Epithelial cell of proximal tubule (primary cell): ENCODE measurements at places on chromosomes 6 and 20.

DNA sequence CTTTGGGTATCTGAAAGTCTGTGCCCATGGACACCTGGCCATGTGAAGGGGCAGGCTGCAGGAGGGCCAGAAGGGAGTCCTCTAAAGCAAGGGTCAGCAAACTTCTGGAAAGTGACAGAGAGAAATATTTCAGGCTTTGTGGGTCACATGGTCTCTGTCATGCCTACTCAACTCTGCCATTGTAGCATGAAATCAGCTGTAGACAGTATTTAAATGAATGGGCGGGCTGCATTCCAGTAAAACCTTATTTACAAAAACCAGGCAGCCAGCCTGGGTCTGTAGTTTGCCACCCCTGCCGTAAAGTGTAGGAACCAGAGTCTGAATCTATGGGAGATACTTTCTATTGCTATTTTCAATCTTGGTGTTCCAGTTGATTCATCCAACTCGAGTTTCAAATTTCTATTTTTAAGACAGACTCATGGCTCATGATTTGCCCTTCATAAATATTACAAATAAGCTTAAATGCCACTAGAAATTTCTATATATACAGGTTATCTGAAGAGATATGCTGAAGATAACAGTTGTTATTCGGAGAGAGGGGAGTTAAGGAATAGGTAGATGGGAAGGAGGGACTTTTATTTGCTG lies 19.0 kb upstream of the ADGRF4 start:
- DNase-seq = no peak

DNA sequence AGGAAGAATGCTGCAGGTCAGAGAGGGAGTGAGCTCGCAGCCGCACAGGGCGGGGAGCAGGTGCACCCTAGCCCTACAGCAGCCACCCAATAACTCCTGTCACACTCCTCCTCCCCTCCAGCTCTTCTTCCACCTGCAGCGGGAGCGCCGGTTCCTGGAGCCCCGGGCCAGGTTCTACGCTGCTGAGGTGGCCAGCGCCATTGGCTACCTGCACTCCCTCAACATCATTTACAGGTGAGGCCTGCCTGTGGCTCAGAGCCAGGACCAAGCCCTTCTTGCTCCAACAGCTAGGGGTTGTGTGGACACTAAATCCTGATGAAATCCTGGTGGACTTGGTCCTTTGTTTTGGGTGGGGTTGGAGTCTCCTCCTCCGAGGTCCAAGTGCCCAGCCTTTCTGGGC lies 11.7 kb downstream of the SGK2 start:
- no peak for DNase-seq

DNA sequence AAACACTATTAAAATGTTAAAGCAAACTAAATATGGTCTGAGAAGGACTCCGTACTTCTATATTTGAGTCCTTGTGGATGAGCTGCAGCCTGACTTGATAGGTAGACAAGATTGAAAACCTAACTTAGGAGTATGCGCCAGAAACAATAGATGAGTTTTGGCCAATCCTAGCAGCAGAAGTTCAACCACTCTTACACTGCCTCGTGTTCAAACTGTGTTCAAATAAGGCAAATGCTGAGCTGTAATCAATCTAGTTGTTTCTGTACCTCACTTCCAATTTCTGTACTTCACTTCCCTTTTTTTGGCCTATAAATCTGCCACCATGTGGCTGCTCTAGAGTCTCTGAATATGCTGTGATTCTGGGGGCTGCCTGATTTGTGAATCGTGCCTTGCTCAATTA lies 13.2 kb upstream of the SERINC1 start:
- no peak for DNase-seq

- DNase-seq = no peak
These were observed 36.5 kb upstream of the PREX1 start for GRCh38 chr20:48864254-48864653.

DNA sequence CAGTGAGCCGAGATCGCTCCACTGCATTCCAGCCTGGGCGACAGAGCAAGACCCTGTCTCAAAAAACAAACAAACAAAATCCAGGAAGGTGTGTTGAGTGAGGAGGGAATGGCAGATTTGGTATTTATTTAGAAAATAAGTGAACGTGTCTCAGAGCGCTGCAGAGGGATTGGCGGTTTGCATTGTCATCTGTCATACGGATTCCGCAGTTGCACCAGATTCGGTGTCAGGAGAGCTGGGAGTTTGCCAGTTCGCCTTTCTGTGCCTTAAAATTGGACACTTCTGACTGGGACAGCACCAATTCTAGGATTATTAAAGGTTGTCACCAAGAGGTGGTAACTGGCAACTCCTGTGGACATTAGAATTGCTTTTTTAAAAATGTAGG lies 912 bp downstream of the SNRNP48 start:
- DNase-seq = no peak

DNA sequence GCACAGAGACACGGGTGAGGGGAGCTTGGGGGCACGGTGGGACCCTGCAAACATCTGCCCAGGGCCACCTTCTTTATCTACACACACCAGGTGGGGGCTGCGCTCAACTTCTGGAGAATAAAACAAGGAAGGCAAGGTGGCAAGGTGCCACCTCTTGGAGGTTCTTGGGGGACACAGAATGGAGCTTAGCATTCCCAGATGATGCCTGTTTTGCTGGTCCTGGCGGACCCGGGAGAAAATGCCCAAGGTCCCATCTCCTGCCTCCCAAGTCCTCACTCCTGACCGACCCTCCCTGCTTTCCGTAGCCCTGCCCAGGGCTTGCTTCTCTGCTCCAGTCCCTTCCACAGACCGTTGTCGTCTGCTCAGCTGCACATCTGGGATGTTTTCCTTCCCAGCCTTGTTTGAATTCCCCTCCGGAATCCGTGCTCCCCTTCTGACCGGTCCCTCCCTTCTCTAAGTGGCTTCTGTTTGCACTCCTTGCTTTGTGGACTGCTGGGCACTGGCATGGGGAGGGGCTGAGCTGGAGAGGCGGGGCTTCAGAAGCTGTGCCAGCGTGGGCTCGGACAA lies 13.1 kb downstream of the ITPR3 start:
- no peak for DNase-seq

GRCh38 chr6:21748343-21749056 lies 154.9 kb downstream of the SOX4 start:
- DNase-seq = no peak
